ENCODE measurements at places on chromosomes 1 and 21.

GRCh38 chr1:86356247-86356646, 39.9 kb downstream of the ODF2L start:
- DNase-seq: no peak

DNA sequence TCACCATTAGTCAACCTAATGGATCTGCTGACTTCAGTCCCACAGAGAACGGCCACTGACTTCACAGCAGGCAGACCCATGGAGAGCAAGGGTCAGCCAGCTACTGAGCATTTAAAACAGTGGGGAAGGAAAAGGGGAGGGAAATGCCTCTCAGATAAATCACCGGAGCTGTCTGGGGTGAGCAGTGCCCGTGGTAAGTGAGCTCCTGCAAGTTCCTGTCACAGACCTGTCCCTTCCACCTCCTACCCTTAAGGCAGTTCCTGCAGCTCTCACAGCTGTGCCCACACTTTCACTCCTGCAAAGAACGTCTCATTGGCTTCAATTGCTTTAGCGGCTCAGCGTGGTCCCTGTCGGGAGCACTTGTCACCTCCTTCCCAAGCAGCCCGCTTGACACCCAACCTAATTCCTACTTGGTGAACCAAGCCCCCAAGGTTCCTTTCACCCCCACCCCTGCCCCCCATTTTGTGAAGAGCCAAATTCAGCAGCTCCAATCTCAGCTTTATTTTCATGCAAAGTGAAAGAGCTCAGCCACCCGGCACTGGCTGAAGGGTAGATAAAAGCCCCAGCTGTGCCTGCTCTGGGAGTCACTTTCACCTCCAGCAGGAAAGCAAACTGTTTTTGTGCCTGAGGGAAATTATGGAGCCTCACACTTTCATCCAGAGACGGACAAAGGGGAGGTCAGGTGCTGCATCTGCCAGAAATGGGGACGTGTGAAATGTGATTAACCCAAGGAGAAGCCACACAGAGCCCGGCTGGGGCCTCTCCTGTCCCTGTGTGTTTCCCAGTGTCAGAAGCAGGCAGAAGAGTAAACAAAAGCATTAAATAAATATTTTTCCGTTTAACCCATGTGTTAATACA, 306.2 kb downstream of the TTLL7 start:
- no peak for DNase-seq

GRCh38 chr1:187498028-187498427, 669.3 kb downstream of the PLA2G4A start:
- DNase-seq: no peak

GRCh38 chr1:182337736-182338571, 53.6 kb downstream of the GLUL start:
- DNase-seq: no peak

- DNase-seq: no peak
Observed at GRCh38 chr1:206649261-206649921, 14.1 kb downstream of the DYRK3 start.

GRCh38 chr1:58745117-58745516, 38.7 kb downstream of the JUN start:
- no peak for DNase-seq

- no peak for DNase-seq
Observed at GRCh38 chr1:178101266-178101630, 7.3 kb downstream of the RASAL2 start.

- no peak for DNase-seq
Observed at GRCh38 chr1:146035048-146035423, 13.5 kb upstream of the HJV start.

GRCh38 chr1:168861421-168862004, 132.5 kb upstream of the DPT start:
- no peak for DNase-seq

DNA sequence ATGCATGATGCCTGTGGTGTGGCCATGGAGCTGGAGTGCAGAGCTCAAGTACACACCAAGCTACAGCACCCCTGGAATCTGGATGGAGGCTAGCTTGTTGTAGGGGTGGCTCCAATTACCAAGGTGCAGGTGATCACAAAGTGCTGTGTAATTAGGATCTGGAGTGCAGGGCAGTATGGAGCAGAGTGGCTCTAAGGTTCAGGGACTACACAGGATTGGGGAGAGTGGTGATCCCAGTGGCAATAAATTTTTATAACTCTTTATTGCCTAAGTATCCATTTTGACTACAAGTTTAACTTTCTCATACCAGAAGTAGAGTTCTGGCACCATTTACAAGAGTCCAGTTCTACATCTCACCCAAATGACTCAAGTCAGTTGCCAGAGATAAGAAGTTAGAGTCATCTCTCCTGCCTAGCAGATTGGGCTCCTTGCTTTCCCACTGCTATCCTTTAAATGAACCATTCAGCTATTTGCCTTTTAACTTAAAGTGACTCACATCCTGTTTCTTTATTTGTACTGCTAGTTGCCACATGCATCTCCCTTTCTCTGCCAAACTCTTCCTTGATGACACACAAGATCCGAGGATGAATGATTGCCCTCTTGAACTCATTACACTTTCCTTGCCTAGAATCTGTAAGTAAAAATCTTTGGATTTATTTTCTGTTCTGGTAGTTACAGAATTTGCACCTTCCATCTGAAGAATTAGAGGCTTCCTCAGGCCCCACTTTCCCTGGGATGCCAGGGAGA, 427.2 kb downstream of the KCNT2 start:
- DNase-seq: no peak

DNA sequence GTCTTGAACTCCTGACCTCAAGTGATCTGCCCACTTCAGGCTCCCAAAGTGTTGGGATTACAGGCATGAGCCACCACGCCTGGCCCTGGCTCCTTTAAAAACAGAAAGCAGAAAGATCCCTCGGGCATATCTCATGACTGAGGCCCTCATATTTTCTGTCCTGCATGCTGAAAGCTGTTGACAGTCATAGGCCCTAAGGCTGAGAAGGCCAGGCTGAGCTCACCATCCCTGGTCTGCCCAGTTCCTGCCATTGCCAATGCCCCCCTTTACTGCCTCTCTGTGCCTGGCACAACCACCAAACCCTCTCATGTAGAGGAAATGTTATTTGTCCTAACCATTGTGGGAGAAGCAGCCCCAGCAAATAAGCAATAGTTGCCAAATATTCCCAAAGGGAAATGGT, 12.7 kb downstream of the CD34 start:
- DNase-seq: no peak

DNA sequence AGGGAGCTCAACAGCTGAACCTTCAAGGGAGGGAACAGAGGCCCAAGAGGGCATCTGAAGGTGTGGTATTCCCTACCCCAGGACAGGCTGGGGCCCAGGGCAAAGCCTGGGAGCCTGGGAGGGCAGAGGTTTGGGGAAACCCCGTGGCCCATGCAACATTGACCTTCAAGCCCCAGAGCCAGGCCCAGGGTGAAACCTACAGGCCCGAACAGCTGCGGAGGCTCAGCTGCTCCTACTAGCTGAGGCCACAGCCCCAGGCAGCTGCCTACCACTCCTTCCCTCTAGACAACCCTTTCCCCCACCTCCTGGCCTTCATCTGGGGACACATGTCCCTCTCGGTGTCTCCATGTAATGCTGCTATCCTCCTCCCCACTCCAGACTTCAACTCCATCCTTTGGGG, 3.2 kb downstream of the LAD1 start:
- DNase-seq: no peak

DNA sequence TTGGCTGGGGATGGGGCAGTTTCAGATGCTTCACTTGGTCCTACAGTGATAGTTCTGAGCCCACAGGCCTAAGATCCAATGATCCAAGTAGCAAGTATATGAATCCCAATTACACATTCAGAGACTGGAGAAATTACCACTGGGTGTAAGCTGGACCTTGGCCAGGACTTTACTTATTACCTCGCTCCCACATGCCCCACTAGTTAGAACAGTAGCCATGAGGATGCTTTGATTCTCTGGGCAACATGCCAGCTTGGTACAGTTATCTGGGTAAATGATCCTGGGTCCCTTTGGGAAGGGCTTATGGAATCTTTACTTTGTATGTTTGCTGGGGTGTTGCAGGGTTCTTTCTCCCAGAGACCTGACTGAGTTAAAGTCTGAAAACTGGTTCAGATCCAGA, 5.0 kb upstream of the FCAMR start:
- no peak for DNase-seq

GRCh38 chr1:22665752-22666151, 12.7 kb downstream of the C1QB start:
- no peak for DNase-seq

GRCh38 chr1:229293528-229294204, 22.8 kb downstream of the RAB4A start:
- no peak for DNase-seq

- peak; percentile 40 for DNase-seq
Observed at GRCh38 chr1:158716335-158716734, 4.2 kb downstream of the OR6K3 start.

DNA sequence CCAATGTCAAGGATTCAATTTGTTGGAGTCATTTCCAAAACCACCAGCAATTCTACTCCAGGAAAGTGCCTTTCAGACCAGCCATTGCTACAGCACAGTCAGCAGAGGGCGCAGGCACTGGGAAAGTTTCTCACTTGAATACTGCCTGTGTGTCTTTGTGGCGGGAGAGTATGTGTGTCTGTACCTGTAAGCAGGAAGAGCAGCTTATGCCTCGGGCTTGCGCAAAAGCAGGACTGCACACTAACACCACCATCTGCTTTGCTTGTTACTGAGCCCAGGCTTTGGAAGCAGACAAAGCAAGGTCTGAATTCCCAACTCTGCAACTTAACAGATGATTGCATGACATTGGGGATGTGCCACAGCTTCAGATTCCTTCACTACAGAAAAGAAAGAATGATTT, 7.0 kb upstream of the CTSE start:
- DNase-seq: peak; percentile 83

- DNase-seq: no peak
Observed at GRCh38 chr1:164746632-164747031, 187.6 kb downstream of the PBX1 start.

GRCh38 chr1:220726634-220727033, 21.5 kb upstream of the MTARC2 start:
- no peak for DNase-seq

DNA sequence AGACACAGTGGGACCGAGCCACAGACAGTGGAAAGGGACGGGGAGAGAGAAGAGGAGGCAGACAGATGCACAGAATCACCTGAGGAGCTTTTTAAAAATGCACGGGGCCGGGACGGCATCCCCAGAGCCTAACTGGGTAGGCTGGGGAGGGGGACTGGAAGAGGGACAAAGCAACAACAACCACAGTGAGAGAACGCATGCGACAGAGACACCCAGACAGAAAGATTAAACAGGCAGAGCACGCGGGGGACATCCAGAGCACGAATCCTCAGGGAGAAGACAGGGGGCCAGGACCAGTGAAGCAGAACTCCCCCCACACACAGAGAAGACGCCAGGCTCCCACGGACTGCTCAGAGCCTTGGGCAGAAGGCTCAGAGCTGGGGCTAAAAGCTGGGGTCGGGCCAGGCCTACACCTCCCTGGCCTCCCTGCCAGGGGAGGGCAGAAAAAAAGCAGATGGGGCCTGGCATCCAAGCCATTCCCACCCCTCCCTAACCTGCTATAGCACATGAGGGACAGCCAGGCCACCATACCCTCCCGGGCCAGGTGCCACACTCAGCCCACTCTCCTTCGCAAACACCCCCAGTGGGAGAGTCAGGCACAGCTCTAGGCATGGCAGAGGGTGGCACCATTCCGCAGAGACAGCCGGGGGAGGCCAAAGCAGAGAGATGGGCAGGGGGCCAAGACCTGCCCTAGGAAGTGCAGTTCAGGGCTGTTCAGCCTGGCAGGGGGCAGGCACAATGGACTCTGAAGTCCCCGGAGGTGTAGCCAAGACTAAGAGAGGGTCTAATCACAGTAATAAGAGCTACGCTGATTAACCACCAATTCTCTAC, 29.8 kb upstream of the COL16A1 start:
- DNase-seq: no peak

GRCh38 chr1:51242546-51242945, 6.5 kb downstream of the RNF11 start:
- DNase-seq: no peak

DNA sequence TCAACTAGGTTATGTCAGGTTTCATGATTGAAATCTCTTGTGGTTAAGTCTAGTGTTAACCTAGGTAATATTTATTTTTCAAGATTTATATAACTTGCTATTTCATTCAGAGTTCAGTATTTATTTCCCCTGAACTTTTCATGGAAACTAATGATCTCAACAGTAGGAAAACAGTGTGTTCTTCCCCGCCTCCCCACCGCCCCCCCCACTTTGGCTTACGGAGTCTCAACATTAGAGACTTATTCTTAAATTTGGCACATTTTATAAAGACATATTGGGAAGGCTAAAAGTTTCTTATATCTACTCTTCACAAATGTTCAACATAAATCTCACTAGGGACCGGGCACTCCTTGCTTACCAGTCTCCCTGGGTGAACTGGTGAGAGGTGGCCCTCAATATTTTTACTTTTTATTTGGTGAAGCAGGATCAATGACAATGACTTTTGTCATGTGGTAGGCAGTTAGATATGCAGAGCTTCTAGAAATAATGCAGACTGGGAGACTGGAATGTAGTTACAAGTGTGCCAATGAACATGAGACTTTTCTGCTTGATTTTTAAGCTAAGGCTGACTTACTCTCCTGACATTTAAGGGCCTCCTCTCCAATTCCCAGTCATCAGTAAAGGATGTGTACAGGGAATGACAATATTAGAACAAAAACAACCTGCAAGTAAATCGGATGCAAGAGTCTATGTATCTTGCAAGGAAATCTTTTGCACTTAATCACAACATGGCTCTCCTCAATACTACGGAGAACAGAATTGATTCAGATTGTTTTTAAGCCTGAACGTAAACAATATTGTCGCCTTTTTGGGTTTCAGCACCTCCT, 1.7 kb upstream of the MAN1A2 start:
- DNase-seq: no peak

- no peak for DNase-seq
Observed at GRCh38 chr21:18007121-18007520, 188.0 kb upstream of the C21orf91 start.

DNA sequence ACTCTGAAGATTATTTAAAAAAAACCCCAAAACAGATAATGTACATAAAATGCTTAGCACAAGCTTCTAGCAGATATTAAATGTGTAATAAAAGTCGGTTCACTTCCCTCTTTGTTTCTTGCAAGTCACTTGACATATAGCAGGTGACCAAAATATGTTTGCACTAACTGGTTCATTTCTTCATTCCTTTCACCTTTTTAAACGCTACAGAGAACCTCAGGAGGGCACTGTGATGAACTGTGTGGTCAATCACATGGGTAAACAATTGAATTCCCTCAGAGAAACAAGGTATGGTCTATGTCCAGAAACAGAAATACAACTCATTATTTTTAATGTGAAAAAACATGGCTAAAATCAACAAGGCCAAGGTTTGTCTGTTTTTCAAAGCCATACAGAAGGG, 51.3 kb upstream of the BCL10 start:
- DNase-seq: no peak

- DNase-seq: no peak
Observed at GRCh38 chr1:113991467-113991997, 12.3 kb downstream of the OLFML3 start.

- DNase-seq: no peak
Observed at GRCh38 chr1:238119861-238120260, 229.1 kb upstream of the ZP4 start.

- no peak for DNase-seq
Observed at GRCh38 chr1:183806675-183807074, 1.8 kb downstream of the RGL1 start.

Data from activated CD4-positive, alpha-beta T cell treated with anti-CD3 and anti-CD28 coated beads, Interleukin-2, Interleukin-6, amounts not matched to agents 100 ng/mL and 50 ng/mL, durations not matched to agents 16 hours and 8 hours (primary cell).